ENCODE measurements at places on chromosomes 5 and 9.

DNA sequence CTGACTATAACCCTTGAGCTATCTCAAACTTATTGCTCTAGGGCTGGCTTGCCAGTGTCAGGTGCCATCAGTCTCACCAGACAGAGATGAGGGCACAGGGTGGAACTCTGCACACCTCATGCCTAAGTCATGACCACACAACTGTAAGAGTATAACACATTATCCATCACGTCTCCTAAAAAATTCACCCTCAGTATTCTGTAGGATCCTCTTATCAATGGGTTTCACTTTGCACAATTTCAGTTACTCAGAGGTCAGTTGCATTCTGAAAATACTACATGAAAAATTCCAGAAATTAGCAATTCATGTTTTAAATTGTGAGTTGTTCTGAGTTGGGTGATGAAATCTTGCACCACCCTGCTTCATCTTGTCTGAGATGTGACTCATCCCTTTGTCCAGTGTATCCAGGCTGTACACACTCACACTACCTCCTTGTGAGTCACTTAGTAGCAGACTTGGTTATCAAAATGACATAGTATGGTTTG lies 690.9 kb upstream of the CDH18 start:
- no peak for DNase-seq

- DNase-seq, result no peak
Observed at GRCh38 chr5:133520062-133520461, 92.3 kb downstream of the FSTL4 start.

GRCh38 chr9:75812141-75812540 lies 78.3 kb upstream of the PCSK5 start:
- DNase-seq, result no peak

- no peak for DNase-seq
Observed at GRCh38 chr5:458547-459353, 15.8 kb downstream of the EXOC3 start.

GRCh38 chr9:137088121-137088520 lies 1.3 kb downstream of the MAN1B1 start:
- no peak for DNase-seq

- no peak for DNase-seq
Observed at GRCh38 chr9:9275601-9276000, 1337.2 kb downstream of the PTPRD start.

DNA sequence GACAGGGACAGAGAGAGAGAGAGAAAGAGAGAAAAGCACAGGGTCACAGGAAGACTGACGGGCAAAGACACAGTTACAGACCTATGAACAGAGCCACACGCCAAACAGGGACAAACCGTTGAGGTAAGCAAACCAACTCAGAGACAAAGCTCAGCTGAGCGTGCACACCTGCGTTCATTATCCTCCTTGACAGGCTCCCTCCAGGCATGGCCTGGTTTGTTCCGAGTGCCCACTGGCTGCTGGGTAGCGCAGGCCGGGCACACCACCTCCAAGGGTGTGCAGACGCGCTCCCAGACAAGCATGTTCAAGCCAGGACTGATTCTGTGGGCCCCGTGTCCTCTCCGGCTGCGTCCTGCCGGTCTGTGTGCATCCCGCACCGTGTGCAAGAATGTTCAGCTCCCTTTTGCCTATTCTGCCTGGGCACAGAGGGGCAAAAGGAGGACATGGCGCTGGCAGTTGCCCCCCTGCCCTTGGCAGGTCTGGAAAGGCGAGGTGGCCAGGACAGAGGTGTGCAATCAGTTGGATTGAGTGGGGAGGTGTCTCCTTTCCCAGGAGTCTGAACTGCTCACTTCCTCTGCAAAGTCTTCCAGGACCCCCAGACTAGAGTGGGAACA lies 467 bp upstream of the SMIM32 start:
- no peak for DNase-seq

DNA sequence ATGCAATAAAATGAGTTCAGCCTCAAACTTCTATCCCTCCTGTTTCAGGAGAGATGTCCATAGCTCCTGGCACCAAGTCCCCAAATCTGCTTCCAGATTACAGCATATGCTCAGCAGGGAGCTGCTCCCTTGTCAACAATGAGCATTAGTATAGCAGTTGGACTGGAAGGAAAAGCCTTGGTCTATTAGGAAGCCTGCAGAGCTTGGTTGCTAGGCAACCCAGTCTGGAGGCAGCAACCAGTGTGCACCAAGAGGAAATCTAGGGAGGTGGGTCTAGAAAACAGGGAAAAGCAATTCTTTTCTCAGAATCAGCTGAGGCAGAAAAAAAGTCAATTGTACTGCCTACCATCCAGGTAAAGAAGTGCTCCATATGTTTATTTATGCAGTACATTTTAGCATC lies 229.5 kb upstream of the NMUR2 start:
- peak; percentile 10 for DNase-seq

- DNase-seq, result no peak
Observed at GRCh38 chr5:154372661-154373060, 73.1 kb upstream of the SAP30L start.

DNA sequence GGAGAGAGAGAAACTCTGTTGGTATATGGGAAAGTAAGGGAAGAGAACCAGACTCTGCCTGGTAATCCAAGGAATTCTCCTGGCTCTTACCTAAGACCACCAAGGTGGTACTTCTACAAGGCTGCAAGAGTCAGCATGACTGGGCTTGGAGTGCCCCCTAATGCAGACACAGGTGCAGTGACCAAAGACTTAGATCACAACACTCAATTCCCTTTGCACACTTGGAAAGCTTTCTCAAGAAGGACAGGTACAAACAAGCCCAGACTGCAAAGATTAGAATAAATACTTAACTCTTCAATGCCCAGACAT lies 25.2 kb downstream of the UGT3A2 start:
- peak; percentile 31 for DNase-seq

DNA sequence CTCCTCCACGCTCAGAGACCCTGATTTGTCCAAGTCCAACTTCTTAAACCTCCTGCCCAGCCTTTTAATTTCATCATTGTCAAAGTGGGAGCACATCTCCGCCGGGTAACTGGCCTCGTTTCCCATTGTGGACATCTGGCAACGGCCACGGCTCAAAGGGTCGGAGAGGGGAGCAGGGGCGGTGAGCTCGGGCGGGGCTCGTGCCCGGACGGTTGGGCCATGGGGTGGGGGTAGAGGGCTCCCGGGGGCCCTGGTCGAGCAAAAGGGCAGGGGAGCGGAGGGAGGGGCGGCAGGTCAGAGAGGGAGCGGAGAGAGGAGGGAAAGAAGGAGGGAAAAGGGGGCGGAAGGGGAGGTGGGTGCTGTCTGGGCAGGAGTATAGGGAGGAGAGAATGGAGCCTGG lies at the start of gene PPP3R2:
Gene PPP3R2 (minus strand): TSS at position 174 of the 400 bp plus-strand sequence. CDS start 48 bp downstream, at position 126.
- no peak for DNase-seq

- peak; percentile 75 for DNase-seq
Observed at GRCh38 chr9:136488247-136489214, 5.7 kb upstream of the SEC16A start.

DNA sequence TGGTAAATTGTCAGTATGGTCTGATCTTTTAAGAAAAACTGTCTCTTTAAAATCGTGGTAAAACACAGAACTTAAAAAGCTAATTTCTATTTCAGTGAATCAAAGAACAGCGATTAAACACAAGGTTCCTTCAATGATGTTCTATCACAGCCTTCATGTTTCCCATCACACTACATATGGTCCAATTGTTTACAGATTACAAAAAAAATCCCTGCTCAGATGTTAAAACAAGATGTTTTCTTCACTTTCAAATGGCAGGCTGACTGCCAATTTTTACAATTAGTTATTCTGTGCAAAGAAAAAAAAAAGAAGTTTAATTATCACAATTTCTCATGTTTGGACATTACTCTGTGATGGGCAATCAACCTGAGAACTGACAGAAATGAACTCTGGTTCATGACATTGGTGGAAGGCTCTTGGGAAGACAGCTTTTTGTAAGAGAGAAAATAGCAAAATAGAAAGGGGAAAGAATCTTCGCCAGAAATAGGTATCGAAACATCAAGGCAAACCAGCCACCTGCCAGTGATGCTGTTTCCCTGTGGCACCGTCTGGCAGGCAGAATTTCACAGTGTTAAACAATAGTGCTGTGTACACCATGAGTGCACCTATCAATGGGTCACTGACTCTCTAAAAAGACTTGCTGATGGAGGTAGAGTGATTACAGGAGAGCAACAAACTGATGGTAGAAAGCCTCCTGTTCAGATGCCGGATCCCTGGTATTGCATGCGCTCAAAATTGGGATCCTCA lies 1020.0 kb upstream of the ARRDC3 start:
- no peak for DNase-seq

GRCh38 chr5:172881691-172882370 lies 47.8 kb downstream of the ERGIC1 start:
- DNase-seq, result no peak

GRCh38 chr9:97419309-97419867 lies 7.5 kb downstream of the TDRD7 start:
- DNase-seq, result no peak

- no peak for DNase-seq
Observed at GRCh38 chr9:113492343-113493202, 29.0 kb downstream of the RGS3 start.

GRCh38 chr5:45382583-45382982 lies 313.6 kb downstream of the HCN1 start:
- DNase-seq, result no peak

- DNase-seq, result no peak
Observed at GRCh38 chr5:160167624-160168165, 48.4 kb upstream of the PWWP2A start.

DNA sequence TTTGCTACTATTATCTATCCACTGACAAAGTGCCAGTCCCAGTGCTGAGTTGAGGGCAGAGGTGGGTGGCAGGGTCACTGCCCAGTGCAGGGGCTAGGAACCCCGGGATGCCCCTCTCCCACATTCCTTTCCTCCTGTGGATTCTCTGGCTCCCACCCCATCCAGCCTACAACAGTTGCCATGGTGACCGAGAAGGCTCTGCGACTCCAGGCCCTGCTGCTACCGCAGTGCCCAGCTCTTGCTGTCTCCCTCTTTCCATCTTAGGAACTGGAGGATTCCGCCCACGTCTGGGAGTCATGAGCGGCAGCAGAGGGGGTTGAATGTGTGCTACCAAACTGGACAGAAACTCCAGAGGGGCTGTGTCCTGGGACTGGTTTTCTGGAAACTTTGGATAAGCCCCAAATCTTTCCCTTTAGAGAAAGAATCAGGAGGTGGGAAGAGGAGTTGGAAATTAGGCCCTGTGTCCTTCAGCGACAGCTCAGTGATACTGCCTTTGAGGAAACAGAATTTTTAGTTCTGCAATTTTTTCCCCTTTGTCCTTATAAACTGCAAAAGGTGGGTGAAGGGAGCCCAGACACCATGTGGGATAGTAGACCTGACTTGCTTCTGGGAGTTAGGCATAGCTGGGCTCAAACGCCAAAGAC lies 20.7 kb upstream of the C5orf47 start:
- DNase-seq, result peak; percentile 30

DNA sequence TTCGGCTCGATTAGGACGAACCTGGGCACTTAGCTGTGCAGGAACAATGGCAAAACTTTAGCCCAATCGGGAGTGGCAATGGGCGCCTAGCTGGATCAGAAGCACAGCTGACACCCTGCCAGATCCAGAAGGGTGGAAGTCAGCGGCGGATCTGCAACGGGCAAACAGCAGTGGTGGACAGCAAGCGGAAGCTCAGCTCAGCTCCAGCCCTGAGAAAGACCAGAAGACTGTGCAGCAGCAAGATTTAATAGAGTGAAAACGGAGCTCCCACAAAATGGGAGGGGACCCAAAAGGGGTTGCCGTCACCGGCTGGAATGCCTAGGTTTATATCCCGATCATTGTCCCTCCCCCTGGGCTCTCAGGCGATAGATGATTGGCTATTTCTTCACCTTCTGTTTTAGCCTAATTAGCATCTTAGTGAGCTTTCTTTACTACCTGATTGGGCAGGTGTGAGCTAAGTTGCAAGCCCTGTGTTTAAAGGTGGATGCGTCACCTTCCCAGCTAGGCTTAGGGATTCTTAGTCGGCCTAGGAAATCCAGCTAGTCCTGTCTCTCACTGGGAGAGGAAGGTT lies 1237.9 kb downstream of the CDH12 start:
- no peak for DNase-seq

DNA sequence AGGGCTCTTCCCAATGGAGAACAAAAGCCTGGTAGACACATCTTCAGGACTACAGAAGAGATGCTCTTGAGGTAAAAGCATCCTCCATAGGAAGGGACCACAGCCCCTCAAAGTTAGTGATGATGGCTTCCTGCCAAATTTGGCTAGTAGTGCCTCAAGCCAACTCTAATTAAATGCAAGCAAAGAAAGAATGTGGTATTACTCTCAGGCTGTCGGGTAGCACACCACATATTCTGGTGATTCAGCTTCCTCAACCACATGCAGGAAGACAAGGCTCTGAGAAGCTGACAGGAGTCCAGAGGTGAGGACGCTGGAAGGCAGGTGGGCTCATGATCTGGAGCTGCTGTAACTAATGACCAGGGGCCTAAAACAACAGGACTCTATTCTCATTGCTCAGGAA lies 37.2 kb upstream of the S1PR3 start:
- DNase-seq, result no peak

GRCh38 chr9:129380961-129381401 lies 202.9 kb upstream of the IER5L start:
- peak; percentile 83 for DNase-seq

GRCh38 chr9:92393686-92394085 lies 10.7 kb downstream of the OGN start:
- DNase-seq, result no peak

- no peak for DNase-seq
Observed at GRCh38 chr5:62268792-62269191, 37.2 kb upstream of the KIF2A start.

- DNase-seq, result no peak
Observed at GRCh38 chr9:136031094-136031493, 64.0 kb downstream of the NACC2 start.

GRCh38 chr5:76162335-76162734 lies 79.2 kb downstream of the SV2C start:
- DNase-seq, result no peak

DNA sequence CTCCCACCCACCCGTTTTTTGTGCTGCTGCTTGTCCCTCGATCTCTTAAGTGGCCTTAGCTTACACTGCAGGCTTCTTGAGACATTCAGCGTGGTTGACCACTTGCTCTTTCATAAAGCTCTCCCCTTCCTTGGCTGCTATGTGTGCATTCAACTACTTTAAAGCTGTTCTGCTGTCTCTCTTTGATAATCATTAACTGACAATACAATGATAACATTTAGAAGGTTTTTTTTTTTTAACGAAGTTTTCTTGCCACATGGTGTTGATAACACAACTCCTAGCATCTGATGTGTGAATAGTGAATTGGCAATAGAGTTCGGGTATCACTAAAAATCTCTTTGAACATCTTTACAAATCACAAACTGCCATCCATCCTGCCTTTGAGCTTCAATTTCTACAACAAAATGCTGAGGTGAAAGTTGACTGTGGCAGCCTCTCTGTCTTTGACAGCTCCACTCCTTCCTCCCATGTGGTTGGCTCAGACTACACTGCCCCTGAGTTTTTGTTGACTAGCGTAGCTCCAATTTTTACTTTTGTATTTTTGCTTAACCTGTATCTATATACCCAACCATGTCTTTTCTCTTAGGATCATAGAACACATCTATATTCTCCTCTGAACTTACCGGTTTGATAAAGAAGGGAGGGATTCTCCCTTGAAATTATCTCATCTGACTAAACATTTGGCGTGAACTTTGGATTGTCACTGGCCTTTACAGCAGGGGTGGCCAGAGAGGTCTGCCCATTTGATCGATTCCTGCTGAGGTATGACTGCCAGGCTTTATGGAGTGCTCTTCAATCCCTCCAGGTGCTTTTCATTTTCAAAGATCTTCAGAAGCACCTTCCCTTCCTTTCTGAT lies 409.4 kb upstream of the CD180 start:
- DNase-seq, result no peak

All from ELF-1 (cell line).